ENCODE measurements at places on chromosomes 7 and 10.

GRCh38 chr10:48681740-48682139, 2.9 kb upstream of the WDFY4 start:
- no peak for DNase-seq

DNA sequence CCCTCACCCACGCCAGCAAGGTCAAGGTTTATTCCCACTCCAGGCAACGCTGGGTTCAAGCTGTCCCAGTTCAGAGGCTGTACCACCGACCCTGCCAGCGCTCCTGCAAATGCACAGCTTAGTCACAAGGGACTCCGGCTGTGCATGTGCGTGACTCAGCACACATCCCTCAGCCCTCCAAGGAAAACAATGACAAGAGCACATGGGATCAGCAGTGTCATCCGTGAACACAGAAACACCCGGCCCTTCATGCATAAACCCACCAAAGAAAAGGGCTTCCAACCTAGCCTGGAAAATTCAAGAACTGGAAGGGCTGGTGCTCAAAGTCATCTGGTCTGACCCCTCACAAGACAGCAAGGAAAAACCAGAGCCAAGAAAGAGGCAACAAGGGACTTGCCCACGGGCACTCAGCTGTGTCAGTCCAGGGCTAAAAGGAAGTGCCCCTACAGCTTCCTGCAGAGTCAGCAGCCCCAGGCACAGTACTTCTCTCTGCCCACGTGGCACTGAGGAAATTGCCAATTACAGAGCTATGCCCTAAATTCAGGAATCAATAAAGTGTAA, 106.1 kb downstream of the KCNMA1 start:
- DNase-seq = no peak

- no peak for DNase-seq
These were observed 185.9 kb downstream of the RAB11FIP2 start for GRCh38 chr10:117860823-117861222.

- no peak for DNase-seq
These were observed 452.6 kb upstream of the ZMIZ1 start for GRCh38 chr10:78616125-78616695.

DNA sequence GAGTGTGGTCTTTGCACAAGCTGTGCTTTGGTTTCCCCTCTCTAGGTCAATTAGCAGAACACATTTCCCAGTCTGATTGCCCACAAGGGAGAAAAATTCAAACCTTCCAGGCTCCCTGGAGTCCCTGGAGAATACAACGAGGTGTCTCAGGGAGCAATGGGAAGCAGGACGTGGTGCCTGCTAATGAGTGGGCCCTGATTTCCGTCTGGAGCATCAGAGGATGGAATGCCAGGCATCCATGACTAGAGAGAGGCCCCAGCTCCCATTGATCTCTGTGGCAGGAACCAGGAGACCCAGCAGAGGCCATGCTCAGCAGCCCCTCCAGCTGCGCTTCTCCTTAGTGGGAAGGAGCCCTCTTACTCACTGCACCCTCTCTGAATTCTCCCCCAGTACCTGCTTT, 33.2 kb upstream of the TLX1 start:
- DNase-seq = no peak

- DNase-seq = no peak
These were observed 232.9 kb upstream of the GRB10 start for GRCh38 chr7:51015581-51015980.

DNA sequence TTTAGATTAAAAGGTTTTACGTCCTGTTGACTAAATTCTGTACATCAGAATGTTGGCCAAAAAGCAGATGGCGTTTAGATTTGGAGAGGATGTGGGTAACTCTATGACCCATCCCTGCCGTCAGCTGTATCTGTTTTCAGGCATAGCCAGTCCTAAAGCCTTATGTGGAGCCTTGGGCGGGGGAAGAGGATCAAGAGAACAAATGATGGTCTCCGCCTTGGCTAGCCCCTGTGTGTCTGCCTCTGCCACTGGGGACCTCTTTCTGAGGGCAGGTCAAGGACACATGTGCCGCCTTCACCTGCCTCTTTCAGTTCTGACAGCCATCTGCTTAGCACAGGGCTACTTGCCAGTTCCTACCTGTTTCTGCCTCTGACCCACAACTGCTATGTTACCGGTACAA, 24.1 kb downstream of the PDSS1 start:
- DNase-seq = no peak
